ENCODE measurements at places on chromosomes 2 and 18. TPM values are rescaled to one million over a fixed set of nuclear protein-coding genes. Genes with fewer than 3 reads are reported as not detected.

DSC1 gene
- total RNA-seq, result not detected

DNA sequence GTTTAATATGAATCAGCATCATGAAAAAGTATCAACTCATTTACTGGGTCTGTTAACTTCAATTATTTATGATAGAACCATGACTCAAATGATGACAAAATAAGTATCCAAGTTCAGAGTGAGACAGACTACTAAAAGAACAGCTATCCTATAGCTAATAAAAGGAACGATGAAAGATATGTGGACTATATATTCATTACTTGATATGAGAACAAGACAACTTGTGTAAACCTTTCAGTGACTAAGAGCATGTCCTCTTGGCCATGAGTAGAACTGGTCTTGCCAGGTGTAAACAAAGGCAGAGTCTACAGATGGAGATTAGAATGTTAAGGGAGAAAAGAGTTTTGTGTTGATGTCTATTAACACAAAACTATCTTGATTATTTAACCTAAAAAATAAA, 360.4 kb upstream of the ZC3H15 start:
- DNase-seq, result no peak

GRCh38 chr2:85257359-85257969, 70.3 kb downstream of the TGOLN2 start:
- no peak for DNase-seq

GRCh38 chr2:73069855-73070642, 1.5 kb downstream of the SFXN5 start:
- peak; percentile 49 for DNase-seq

DNA sequence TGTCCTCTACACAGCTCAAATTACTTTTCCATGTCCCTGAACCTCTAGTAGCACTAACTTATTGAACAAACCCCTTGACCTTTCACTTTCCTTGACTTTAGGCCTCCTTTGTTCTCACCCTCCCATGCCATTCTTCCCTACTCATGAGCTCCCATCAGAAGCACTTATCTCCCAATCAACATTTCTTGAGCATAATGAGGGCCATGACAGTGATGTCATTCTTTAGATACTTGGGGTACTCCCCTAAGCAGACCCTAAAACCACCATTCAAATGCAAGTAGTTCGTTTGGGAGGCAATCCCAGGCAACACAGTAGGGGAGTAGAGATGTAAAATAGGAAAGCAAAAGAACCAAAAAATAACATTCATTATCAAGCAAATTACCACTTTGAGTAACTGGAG, 115.9 kb upstream of the ARHGAP28 start:
- DNase-seq, result no peak

DNA sequence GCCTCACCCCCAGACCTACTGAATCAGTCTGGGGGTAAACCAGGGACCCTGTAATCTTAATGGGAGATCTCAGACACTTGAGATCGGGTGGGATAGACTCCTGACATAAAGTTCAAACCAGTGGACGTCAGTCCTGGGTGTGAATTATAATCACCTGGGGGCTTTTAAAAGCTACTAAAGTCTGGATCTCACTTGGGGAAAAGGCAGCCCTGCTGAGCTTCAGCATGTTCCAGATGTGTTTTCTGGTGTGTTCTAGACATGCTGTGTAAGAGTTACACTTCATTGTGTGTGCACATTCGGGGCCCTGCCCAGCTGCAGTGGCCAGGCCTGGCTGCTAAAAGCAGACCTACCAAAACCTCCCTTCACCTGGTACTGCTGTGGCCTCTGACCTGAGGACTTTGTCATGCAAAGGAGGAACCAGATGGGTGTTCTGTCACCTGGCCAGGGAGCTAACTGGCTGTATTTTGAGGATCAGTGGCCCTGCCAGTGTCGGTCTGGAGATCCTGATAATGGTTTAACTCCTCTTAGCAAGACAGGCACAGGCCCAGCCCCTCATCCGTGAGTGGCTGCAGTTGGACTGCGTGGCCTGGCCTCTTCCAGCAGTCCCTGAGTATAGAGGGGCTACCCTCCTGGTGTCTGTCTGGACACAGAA, 10.6 kb downstream of the RRM2 start:
- no peak for DNase-seq

Measured in G401 (cell line).